Caki2 (cell line): ENCODE measurements at places on chromosomes 13 and 19. TPM values are rescaled to one million over a fixed set of nuclear protein-coding genes. Genes with fewer than 3 reads are reported as not detected.

DNA sequence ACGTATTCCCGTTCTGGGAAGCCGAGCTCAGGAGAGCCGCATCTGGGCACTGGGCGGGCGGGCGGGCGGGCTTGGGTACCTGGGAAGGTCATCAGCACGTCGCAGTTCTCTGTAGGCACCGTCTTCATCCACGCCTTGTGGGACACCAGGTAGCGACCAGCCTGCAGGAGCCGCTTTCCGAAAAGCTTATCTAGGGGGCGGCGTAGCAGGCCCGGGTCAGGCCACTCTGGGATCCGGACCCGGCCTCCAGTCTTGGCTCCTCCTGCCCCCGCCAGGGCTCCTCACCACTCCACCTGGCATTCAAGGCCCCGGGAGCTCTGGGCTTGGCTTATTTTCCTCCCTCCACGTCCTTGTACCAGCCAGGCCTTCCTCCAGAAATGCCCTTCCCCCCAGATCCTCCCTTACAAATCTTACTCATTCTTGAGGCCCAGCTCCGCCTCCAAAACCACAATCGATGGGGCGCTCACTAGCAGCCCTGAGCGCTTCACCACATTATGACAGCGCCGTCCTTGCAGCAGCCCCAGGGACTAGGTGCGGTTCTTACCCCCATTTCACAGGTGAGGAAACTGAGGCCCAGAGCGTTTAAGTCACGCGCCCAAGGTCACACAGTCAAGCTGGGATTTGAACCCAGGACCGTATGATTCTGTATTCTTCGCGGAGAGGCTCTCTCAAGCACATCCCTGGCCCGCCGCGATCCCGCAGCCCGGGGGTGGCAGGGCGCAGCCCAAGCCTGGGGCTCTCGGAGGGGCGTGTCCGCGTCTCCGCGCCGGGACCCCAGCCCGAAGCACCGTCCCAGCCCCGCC is 843 bp downstream of the ANO8 start:
- peak; percentile 80 for DNase-seq

DNA sequence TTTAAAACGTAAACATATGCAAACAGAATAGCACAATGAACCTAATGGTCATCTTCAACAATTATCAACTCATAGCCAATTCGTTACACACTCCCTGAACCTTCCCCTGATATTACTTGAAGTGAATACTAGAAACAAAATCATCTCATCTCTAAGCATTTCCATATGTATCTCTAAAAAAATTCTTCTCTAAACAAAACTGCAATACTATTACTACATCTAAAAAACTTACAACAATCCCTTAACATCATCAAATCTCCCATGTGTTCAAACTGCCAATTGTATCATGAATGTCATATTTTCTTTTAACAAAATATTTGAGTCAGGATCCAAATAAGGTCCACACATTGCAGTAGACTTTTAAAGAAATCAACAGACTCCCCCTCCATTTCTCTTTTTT is 61.4 kb downstream of the FRY start:
- no peak for DNase-seq

DNA sequence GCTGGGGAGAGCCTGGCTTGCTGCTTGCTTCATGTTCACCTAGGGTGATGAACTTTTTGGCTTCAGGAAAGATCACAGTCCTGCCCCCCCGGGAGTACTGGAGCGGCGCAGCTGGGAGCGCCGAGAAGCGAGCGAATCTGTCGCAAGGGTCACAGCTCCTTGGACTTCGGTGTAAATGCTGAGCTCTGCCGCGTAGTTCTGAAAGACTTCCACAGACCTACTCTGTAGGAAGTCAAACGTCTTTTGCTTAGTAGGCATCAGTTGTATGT is 2.7 kb downstream of the ING1 start:
- no peak for DNase-seq

DNA sequence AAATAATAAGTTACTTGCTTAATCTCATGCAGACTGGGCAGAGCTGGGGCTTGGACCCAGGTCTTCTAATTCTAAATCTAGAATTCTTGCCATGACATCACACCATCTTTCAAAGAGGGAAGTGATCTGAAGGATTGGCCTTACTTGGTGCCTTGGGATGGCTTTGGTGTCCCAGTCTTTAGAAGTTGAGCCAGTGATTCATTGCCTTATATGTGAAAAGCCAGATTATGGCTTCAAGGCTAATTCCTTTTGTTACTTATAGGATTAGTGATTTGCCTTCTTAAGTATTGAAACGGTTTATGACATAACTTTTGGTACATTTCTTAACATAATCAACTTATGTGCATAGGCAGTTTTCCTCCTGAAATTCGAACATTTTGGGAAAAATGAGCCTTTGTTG is 14.9 kb downstream of the COG3 start:
- DNase-seq = no peak

CLIP3 gene
- total RNA-seq = 1.1 and 2.3 TPM in 2 replicates

PAF1 gene
- 77.5 and 79.9 TPM in 2 replicates for total RNA-seq

DNA sequence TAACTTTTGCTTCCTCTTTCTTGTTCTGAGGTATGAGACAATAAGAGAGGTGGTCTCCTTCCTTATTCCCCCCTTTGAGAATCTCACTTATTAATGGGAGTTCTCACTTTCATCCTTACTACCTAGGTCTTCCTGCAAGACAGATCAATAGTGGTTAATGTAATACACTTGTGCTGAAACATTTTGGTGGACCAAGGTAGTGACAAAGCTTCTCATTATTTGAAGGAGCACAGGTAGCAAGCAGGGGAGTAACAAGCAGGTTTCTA is 17.9 kb downstream of the ZNF700 start:
- DNase-seq = peak; percentile 42

KLK14 gene
- not detected in 2 replicates for total RNA-seq

DNA sequence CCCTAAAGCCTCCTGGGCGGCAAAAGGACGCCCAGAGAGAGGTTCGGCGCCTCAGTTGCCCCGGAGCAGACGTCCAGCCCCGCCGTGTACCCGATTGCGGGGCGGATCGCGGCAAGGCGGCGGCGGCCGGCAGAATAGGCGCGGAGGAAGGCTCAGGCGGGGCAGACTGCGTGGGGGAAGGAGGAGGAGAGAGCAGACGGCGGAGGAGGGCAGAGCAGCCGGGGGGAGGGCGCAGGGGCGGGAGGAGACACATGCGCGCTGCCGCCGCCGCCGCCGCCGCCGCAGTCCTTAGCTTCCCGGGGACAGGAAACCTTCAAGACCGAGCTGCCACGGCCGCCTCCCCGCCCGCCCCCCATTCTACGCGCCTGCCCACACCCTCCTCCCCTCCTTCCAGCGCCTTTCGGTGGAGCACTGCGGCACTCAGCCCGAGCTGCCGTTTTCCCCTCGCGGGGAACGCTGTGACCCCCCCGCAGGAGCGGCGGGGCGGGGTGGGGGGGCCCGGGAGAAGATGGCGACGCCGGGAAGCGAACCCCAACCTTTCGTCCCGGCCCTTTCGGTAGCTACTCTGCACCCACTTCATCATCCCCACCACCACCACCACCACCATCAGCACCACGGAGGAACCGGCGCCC is at the start of gene LRCH1:
TSS of gene LRCH1 (plus strand) at position 282 of the 632 bp plus-strand sequence. CDS start at position 509, 227 bp downstream.
- DNase-seq = peak; percentile 65

GRCh38 chr13:74784959-74785358 is 650.8 kb upstream of the KLF12 start:
- DNase-seq = no peak

ERICH4 gene
- not detected in 2 replicates for total RNA-seq

SPACA4 gene
- total RNA-seq = not detected in 2 replicates

ZFR2 gene
- not detected in 2 replicates for total RNA-seq

- no peak for DNase-seq
Measured at GRCh38 chr13:112034846-112035245, 32.1 kb upstream of the SOX1 start.

DNA sequence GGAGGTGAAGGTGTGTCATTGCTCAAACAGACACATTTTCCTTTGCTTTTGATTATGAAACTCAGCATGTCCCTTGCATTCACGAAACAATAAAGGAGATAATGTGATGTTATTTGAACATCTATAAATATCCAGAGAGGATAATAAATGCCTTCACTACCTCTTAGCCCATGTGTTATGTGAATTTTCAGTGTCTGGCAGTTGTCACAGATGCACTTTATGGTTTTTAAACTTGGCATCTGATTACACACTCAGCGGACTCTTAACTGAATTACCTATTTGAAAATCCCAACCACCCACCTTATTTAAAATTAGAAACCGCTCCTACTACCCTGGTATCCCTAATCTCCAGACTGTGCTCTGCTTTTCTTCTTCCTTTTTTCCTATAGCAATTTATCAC is 254.2 kb downstream of the COG6 start:
- no peak for DNase-seq

OR7A5 gene
- total RNA-seq = not detected in 2 replicates

TEX26 gene
- not detected in 2 replicates for total RNA-seq

DNA sequence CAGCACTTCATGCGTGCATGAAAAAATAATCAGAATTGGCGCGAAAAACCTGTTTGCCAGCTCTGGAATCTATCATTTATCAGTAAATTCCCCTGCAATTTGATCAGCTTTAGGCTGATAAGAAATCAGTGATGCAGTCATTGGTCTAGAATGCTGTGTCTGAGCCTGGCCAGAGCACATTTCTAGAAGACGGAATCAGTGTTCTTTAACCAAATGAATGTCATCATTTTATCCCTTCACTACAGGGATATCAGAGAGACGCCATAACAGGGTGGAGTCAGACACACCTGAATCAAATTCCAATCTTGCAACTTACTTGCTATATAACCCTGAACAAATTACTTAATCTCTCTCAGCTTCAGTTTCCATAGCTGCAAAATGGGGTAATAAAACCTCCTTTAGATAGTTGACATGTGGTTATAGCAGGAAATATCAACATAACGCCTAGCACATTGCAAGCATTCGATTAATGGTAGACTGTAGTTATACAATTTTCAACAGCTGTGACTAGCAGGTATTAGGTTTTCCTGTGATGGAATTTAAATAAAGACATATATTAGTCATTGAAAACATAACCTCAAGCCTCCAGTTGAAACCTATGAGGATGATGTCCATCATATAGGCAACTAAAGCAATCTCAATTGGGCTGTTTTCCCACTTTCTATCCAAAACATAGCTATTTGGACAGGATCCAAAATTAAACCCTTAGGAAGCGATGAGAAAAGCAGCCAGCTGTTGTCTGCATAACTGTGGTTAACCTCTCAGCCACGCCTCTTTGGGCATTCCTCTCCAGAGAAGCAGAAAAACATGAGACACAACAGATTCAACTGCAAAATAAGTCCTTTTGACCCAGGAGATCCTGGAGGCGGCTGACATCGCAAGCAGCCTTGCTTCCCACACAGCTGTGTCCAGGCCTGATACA is 51.6 kb upstream of the UBL3 start:
- peak; percentile 80 for DNase-seq

DNA sequence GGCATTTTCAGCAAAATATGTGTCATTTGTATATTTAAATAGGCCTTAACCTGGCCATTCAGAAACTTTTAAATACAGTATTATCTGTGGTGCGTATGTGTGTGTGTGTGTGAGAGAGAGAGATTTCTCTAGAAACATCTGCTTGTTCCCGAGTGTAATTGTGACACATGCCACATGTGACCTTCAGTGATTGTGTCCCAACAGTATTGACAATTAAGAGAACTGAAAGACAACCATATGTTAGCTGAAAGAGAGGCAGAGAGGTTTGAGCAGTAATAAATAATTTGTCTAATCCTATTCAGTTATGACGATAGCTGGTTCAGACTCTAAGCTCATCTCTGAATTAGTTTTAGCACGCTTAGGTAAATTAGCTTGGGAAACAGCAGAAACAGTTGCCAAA is 1503.1 kb downstream of the PCDH9 start:
- DNase-seq = no peak

PLPPR2 gene
- total RNA-seq = 2.2 and 2.6 TPM in 2 replicates

RXFP2 gene
- not detected in 2 replicates for total RNA-seq

- DNase-seq = no peak
Measured at GRCh38 chr13:37433086-37433485, 165.5 kb downstream of the POSTN start.

GJB2 gene
- 2.8 and 3.7 TPM in 2 replicates for total RNA-seq

- no peak for DNase-seq
Measured at GRCh38 chr19:34943861-34944573, 17.3 kb downstream of the ZNF30 start.

DNA sequence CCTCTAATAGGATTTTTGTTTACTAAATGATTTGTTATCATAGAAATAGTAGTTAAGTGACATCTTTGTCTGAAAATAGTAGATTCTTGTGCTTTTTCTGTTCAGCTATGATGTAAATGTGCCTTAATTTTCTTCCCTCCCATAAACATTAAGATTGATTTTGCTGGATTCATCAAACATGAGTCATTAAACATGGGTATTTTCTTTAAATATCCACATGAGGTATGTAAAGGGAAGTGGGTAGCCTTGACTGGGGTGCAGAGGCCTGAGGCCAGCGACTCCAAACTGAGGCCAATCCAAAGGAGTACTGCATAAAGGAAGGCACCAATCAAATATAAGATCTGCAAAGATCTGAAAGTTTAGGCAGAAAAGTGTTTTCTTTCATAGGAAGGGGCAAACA is 3.7 kb downstream of the ZNF136 start:
- no peak for DNase-seq

DNA sequence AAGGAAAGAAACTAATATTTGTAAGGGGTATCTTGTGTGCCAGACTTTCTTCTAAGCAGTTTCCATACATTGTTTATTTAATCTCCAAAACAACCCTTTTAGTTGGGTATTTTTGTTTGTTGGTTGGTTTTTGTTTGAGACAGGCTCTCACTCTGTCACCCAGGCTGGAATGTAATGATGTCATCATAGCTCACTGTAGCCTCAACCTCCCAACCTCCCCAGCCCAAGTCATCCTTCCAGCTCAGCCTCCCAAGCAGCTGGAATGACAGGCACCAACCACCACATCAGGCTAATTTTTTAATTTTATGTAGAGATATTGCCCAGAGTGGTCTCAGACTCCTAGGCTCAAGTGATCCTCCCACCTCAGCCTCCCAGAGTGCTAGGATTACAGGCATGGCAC is 41.2 kb upstream of the LSM14A start:
- DNase-seq = no peak

NECTIN2 gene
- total RNA-seq = 90.0 and 91.5 TPM in 2 replicates

DNA sequence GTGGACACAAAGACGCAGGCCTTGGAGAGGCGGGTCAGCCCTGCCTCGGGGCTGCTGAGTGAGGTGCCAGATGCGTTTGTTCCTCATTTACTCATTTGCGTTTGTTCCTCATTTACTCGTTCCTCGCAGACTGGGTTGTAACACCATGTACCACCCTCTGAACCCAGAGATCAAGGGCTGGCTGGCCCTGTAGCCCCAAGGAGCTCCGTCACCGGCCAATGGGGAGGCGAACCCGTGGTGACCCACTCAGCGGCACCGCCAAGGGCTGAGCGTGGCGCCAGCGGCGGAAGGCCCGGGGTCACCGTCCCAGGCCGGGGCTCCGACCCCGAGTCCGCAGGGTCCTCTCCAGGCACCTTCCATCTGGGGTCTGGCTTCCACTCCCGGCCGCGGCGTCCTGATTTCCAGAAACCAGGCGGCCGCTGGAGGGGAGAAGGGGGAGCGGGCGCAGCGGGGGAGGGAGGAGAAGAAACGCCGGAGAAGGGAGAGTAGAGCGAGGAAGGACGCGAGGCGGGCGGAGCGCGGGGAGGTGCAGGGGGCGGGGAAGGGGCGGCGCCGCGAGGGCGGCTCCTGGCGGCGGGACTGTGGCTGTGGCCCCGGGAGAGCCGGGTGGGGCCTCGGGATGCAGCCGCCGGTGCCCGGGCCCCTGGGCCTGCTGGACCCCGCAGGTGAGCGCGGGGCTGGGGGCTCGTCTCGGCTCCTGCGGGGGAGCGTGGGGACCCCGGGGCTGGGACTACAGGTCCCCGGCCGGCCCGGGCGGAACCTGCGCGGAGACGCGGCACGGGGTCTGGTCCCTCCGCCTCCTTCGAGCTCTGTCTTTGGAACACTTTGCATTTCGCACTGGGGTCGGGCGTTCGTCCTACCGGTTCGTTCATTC is at the start of gene TMEM255B:
TSS of gene TMEM255B (plus strand) at position 576 of the 874 bp plus-strand sequence. CDS start at position 620, 44 bp downstream.
- peak; percentile 33 for DNase-seq

KLK8 gene
- total RNA-seq = not detected in 2 replicates

PEG3 gene
- not detected in 2 replicates for total RNA-seq

MEF2B gene
- 2.6 TPM in 1 of 2 replicates, not detected in the other for total RNA-seq
